CD4-positive, CD25-positive, alpha-beta regulatory T cell (primary cell): ENCODE measurements at places on chromosomes 6 and 20. TPM values are rescaled to one million over a fixed set of nuclear protein-coding genes. Genes with fewer than 3 reads are reported as not detected.

Gene PLAGL2
- polyA plus RNA-seq = 4.4 TPM

Gene MCUR1
- polyA plus RNA-seq = 6.4 TPM

Gene TTK
- polyA plus RNA-seq = not detected

Gene WFDC12
- not detected for polyA plus RNA-seq

Gene PPIL4
- polyA plus RNA-seq = 10.0 TPM

Gene MAVS
- polyA plus RNA-seq = 3.7 TPM

Gene ZNF334
- polyA plus RNA-seq = 0.22 TPM

Gene IMPG1
- polyA plus RNA-seq = not detected

Gene SLC17A9
- not detected for polyA plus RNA-seq

Gene SLC52A3
- polyA plus RNA-seq = not detected

Gene KCTD20
- 37.5 TPM for polyA plus RNA-seq

Gene MEI4
- polyA plus RNA-seq = not detected

Gene SCUBE3
- 0.11 TPM for polyA plus RNA-seq

Gene FAXC
- not detected for polyA plus RNA-seq

Gene IPCEF1
- polyA plus RNA-seq = 85.9 TPM

Gene INSM1
- not detected for polyA plus RNA-seq

Gene METTL24
- polyA plus RNA-seq = not detected

Gene GINS1
- polyA plus RNA-seq = 1.0 TPM

Gene BNIP5
- not detected for polyA plus RNA-seq

Gene FAM209B
- not detected for polyA plus RNA-seq

Gene TFAP2A
- not detected for polyA plus RNA-seq

Gene ECT2L
- polyA plus RNA-seq = 0.03 TPM

Gene CD164
- 339 TPM for polyA plus RNA-seq

Gene BFSP1
- not detected for polyA plus RNA-seq

Gene ABCC10
- polyA plus RNA-seq = 23.3 TPM

Gene RALGAPA2
- polyA plus RNA-seq = 4.7 TPM

Gene EDN1
- not detected for polyA plus RNA-seq

Gene ULBP2
- polyA plus RNA-seq = 0.13 TPM

Gene AGPAT1
- 15.2 TPM for polyA plus RNA-seq

Gene RBM24
- polyA plus RNA-seq = not detected

Gene PM20D2
- 3.1 TPM for polyA plus RNA-seq

Gene STMN3
- 11.8 TPM for polyA plus RNA-seq

Gene NRM
- 9.0 TPM for polyA plus RNA-seq

Gene PCNA
- 81.2 TPM for polyA plus RNA-seq

Gene OLIG3
- polyA plus RNA-seq = not detected

Gene CDSN
- polyA plus RNA-seq = not detected

Gene HMGCLL1
- polyA plus RNA-seq = not detected

Gene LY6G6D
- polyA plus RNA-seq = not detected

Gene SLC17A2
- polyA plus RNA-seq = not detected

Gene RIPOR2
- polyA plus RNA-seq = 393 TPM

Gene ASIP
- polyA plus RNA-seq = not detected

Gene WFDC10B
- polyA plus RNA-seq = not detected

Gene EPHA7
- not detected for polyA plus RNA-seq

Gene HDDC2
- polyA plus RNA-seq = 92.6 TPM

Gene SOX18
- not detected for polyA plus RNA-seq

Gene CGA
- not detected for polyA plus RNA-seq

Gene ZNF831
- 15.9 TPM for polyA plus RNA-seq

Gene AARS2
- 8.3 TPM for polyA plus RNA-seq

Gene DAAM2
- polyA plus RNA-seq = not detected

Gene TDRD6
- not detected for polyA plus RNA-seq

Gene NR2E1
- polyA plus RNA-seq = not detected
